PC-3 (cell line): ENCODE measurements at places on chromosomes 1 and 21. TPM values are rescaled to one million over a fixed set of nuclear protein-coding genes. Genes with fewer than 3 reads are reported as not detected.

GRCh38 chr1:228317411-228317828, 89.2 kb downstream of the TRIM11 start:
- DNase-seq: no peak

DNA sequence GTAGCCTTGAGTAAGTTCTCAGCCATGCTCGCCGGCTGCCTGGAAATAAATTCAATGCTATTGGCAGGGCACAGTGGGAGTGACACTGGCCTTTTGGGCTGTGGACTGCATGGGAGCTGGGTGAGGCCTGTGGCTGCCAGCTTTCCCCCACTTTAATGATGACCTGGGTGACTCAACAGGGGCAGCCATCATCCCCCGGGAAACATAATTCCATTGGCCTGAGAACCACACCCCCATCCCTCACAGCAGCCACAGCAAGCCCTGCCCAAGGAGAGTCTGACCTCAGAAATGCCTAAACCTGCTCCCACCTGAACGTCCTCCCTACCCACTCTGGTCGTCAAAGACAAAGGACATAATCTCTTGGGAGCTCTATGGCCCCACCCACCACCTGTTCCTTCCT, 384.0 kb downstream of the LTN1 start:
- DNase-seq: no peak

The COL8A2 gene
- total RNA-seq: 0.26 and 0.58 TPM in 2 replicates

DNA sequence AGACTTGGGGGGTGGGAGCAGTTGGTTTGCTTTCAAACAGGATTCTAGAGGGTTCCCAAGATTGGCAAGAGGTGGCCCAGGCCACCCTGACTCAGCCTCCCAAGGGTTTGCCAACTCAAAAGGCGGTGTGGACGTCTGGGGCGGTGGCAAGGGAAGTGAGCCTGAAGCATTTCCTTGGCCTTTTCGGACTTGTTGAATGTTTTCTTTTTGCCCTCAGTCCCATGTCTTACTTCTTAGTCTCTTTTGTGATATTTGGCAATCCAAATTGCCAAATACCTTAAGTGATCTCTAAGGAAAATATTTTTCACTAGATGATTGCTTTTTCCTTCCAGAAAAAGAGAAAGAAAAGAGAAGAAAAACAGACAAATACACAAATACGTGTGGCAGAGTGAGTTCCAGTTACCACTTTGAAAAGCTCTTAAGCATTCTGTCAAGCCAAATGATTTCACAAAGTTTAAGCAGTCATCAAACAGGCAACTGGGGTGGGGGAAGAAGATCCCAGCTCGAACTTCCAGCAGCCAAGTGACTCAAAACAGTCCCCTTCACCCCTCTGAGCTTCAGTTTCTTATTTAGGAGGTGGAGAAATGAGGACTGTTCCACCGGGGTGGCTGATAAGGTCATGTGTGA, 374.6 kb upstream of the USP24 start:
- DNase-seq: no peak

GRCh38 chr1:2623571-2624337, 9.1 kb downstream of the MMEL1 start:
- DNase-seq: no peak

DNA sequence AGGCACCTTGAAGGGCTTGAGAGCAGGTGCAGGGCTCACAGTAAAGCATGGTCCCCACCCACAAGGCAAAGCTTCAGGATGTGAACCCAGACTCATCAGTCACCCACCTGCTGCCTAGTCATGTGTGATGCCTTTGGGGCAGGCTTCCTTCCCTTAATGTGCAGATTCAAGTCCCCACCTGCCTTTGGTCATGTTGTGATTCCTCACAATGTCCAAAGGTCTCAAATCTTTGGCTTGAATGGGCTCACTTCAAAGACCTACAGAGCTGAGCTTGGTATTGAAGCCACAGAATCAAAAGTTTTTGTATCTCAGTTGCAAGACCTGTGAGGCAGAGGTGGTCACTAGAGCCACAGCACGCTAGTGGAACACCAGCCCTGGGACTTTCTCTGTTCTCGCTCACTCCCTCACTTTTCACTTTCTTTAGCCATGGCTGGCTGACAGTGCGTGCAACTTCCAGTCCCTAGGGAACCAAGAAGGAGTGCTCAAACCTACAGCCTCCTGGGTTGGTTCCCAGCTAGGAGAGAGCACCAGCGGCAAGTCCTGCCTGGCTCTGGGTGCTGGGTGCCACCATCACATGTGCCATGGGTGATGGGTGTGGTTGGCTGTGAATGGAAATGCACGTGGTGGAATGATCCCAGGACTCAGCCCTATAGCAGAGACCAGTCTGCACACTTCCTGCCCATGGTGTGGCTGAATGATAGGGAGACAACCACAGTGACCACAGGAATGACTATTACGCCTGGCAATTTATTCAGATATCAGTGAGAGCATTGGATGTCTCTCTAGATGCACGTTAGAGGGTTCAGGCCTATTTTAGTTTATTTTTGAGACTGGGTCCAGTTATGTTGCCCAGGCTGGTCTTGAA, 26.4 kb upstream of the CLIC6 start:
- DNase-seq: peak; percentile 7

The GJC2 gene
- total RNA-seq: 1.2 and 2.2 TPM in 2 replicates

- no peak for DNase-seq
Observed at GRCh38 chr1:162631546-162632191, 595 bp upstream of the DDR2 start.

DNA sequence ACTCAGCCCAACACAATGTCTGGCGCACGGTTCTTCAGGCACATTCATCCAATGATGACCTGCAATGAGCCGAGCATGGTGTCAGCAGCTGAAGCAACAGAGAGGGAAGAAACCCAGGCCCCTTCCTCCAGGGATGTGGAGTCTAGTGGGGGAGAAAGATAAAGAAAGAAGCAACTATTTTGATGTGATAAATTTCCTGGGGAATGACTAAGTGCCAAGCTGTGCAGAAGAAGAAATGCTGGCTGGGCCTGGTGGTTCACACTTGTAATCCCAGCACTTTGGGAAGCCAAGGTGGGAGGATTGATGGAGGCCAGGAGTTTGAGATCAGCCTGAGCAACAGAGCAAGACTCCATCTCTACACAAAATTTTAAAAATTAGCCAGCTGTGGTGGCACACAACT, 561.8 kb downstream of the KIF26B start:
- no peak for DNase-seq

The SMG7 gene
- 25.5 and 38.4 TPM in 2 replicates for total RNA-seq
